Osteoblast (primary cell): ENCODE measurements at places on chromosomes 2 and 18.
A peak's percentile ranks its signal among the peaks of the same experiment; 100 is the strongest.

- DNase-seq, result no peak
Measured at GRCh38 chr18:75317703-75318102, 107.1 kb downstream of the TSHZ1 start.

- no peak for DNase-seq
Measured at GRCh38 chr2:109216332-109216731, 87.3 kb downstream of the SH3RF3 start.

- peak; percentile 5 for DNase-seq
Measured at GRCh38 chr18:55302167-55302833, 285.7 kb downstream of the TCF4 start.

GRCh38 chr18:12231986-12232385 is 22.2 kb upstream of the CIDEA start:
- DNase-seq, result peak; percentile 9

DNA sequence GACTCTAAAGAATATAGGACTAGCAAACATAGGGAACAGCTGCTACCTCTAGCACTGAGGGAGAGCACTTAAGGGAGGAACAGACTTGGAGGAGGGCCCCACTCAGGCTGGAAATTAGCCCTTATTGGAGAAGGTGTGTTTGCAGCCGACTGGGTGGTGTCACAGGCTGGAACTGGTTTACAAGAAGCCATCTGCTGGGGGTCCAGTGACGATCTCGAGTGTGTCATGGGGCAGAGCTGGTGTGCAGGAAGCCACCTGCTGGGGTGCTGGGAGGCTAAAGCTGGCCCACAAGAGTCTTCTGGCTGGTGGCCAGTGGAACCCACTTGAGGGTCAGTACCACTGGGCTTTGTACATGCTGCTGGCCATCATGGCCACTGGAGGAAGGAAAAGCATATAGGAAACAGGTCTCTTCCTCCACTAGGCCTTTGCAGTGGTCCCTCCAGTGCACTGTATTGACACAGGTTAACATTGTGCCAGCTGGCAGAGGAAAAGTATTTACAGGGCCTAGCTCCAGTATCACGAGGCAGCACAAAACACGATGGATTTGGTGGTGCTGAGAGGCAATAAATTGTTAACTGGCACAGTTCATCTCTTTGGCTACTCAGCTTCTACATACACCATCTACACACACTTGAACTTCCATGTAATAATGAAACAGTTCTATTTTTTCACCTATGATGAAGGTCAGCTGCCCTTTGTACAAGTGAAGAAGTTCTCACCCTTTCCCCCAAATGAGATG is 43.6 kb downstream of the MAP3K20 start:
- DNase-seq, result no peak

DNA sequence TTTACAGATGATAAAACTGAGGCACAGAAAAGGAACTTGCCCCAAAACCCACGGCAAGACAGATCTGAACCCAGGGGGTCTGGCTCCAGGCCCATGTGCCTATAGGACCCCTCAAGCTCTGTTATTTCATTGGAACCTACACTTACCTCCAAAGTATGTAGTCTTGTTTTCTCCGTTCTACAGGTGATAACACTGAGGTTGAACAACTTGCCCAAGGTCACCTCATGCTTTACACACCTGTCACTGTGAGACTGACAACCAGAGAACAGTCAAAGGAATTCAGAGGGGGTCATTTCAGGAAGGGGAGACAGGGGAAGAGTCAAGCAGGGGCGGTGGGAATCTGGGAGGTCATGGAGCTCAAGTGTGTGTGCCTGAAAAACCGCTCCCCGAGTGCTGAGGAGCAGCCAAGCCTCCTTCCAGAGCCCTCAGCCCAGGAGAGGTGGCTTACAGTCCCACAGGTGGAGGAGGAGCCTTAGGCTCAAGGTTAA is 47.7 kb downstream of the SERTAD2 start:
- peak; percentile 17 for DNase-seq

DNA sequence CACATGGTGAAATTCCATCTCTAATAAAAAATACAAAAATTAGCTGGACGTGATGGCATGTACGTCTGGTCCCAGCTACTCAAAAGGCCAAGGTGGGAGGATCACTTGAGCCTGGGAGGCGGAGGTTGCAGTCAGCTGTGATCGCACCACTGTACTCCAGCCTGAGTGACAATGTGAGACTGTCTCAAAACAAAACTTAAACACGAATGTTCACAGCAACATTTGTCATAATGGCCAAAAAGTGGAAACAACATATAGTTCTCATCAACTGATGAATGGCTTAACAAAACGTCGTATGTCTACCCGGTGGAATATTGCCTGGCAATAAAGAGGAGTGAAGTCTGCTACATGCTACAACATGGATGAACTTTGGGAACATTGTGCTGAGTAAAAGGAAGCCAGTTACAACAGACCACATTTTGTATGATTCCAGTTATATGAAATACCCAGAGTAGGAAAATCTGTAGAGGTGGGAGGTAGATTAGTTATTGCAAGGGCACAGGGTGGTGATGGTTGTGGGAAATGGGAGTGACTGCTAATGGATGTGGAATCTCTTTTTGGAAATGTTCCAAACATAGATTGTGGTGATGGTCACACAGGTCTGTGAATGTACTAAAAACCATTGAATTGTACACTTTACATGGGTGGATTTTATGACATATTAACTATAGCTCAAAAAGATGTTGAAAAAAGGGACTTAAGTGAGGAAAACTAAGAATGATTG is 478.2 kb downstream of the PTPRM start:
- DNase-seq, result no peak

DNA sequence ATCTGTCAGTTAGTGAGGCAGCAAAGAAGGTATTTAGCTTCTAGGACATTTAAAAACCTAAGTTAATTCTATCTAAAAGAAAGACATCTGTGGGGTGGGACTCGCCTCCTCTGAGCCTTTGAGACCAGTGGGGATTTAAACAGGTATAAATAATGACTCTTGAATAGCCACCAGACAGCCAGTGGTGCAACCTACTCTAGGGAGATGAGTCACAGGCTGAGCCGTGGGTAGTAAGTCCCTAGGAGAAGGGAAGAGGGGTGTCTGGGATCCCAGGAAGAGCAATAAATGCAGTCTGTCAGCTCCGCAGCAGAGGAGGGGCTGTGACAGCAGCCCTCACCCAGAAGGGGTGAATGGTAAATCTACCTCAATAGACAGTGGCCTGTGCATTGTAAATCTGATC is 43.1 kb upstream of the GALNT3 start:
- DNase-seq, result peak; percentile 45

- no peak for DNase-seq
Measured at GRCh38 chr2:219426534-219427136, 8.0 kb upstream of the SPEG start.

GRCh38 chr2:30981096-30981495 is 157.1 kb downstream of the GALNT14 start:
- DNase-seq, result no peak
